ENCODE measurements at places on chromosomes 13 and 19.

GRCh38 chr13:98536729-98537128, 40.2 kb downstream of the STK24 start:
- DNase-seq = no peak

DNA sequence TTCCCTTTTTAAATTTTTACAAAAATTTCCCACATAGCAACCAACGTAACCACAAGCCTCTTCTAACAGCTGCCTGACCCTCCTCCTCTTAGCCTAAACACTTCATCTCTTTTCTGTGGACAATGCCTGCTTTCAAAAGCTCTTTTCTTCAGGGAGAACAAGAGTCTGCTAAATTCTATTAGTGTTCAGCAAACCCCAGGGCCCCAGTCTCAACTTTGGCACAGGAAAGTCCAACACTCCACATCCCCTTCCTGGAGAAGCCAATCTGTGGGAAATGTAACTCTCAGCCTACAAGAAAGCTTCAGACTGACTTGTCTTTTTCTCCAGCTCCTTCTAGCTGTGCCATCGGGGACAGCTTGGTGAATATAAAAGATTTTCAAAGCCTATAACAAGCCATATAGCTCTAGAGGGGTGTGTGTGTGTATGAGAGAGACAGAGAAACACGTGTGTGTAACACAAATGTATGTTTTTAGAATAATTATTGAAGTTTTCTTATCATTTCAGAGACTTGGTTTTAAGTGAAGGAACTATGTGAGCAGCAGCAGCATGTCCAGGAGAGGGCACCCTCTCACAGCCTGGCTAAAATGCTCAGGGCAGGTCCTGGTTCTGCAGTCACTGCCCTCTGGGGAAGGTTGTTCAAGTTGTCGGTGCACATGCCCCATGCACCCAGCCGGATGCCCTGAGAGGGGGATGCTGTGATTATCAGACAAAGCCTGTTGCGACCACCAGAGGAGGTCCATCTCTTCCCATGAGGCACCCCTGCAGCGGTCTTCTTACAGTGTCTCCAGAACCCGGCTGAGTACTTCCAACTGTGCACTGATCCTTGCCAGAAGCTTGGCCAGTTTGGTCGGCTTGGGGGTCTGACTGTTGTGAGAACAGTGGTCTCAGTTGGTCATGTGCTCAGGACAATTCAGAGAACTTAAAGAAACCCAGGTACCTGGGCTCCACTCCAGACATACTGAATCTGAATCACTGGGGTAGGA, 34.4 kb downstream of the CCDC70 start:
- no peak for DNase-seq

- DNase-seq = no peak
Observed at GRCh38 chr13:38419312-38419873, 69.7 kb downstream of the UFM1 start.

DNA sequence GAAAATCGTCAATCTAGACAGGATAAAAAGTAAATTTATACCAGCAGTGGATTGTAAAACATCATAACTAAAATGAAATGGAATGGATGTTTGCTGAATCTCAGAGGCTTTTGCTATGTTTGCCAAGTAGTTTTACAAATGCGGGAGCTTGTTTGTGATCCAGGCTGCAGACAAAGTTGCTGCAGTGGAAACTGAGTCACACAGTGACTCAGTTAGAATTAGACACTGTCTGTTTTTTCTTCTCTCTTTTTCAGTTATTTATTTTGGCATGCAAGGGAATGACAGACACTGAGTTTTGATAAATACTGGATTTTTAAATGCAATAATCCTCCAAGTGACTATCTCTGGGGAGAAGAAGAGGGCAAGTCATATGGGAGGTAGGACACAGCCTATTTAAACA, 4.6 kb upstream of the PNMA8A start:
- no peak for DNase-seq

DNA sequence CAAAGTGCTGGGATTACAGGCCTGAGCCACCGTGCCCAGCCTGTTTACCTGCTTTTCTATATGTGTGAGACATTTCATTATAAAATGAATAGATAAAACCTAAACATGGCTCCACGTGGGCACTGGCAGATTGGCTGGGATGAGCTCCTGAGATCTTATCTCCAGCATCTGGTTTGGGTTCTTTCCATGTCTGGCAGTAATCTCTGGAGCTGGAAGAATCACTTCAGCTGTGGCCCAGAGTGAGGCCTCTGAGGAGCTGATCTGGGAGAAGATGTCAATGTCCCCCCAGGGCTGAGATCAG, 5.5 kb upstream of the SULT2A1 start:
- DNase-seq = no peak

DNA sequence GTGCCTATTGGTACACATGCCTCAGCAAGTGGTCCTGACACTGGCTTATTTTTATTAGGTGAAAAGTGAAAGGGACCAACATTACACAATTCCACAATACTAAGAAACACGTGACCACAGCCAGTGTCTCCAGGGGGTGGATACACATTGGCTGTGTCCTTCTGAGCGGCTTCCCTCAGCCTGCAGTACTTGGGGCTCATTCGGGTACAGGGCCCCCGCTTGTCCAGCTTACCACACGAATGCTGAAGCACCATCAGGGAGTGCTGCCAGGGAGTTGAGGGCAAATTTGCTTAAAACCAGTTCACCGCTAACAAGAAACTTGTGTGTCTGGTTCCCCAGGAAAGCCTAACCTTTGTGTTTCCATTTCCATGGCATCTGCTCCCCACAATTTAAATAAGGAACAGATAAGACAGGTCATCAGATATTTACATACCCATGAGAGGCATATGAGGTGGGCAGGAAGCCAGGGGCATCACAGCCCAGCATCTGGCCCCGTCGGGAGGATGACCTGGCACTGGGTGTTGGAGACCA, 23.3 kb downstream of the PBX4 start:
- no peak for DNase-seq

GRCh38 chr13:61873717-61874116, 458.1 kb upstream of the PCDH20 start:
- DNase-seq = no peak

DNA sequence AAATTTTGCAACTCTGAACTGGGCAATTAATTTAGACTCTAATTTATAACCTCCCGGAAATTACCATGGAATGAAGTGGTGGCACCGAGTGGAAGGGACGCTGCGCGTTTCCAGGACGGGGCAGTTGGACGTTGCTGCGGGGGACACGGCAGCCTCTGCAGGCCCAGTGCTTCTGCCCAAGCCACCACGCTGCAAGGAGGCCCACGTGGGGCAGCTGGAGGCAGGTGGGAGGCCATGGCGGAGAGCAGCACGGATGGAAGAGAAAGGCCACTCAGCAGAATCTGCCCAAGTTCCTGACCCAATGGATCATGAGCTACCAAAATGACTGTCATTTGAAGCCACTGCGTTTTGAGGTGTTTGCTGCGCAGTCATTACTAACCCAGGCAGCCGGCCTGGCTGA, 11.2 kb upstream of the ADPRHL1 start:
- DNase-seq = no peak

GRCh38 chr19:51263808-51264207, 12.9 kb downstream of the SIGLECL1 start:
- DNase-seq = no peak

- DNase-seq = no peak
Observed at GRCh38 chr13:22862478-22862877, 318.3 kb upstream of the SGCG start.

GRCh38 chr19:49006905-49007304, 10.0 kb downstream of the LHB start:
- no peak for DNase-seq

DNA sequence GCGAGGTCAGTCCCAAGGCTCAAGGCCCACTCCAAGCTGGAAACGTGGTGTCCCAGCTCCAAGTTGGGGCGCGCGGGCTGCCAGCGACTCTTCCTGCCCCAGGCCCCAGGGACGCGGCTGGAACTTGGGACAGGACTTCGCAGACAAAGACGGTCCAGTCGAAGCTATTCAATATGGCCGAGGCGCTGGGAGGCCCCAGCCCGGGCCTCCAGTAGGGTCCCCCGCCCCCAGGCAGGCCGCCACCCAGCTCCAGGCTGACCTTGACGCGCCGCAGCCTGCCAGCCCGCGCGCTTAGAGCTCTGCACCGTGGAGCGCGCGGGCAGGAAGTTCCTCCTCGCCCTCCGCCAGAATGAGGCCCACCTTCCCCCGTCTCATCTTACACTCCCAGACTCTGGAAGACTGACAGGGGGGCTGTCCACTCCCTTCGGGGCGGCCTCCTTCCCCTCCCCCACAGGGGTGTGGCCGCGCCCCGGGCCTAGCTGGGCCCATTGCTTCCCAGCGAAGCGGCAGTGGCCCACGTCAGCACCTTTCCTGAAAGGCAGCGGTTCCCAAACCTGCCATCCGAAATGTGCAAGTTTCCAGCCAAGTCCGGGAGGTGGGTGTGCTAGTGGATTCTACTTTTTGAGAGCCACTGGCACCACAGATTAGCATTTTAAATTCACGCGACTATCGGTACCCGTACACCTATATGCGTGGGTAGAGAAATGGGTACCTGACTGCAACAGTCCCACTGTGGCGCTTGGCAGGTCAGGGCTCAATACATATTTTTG, at the start of gene CCDC8:
CCDC8 (minus strand) TSS at position 303 of the 770 bp plus-strand sequence. CDS start 754 bp downstream, outside the sequence.
- no peak for DNase-seq

DNA sequence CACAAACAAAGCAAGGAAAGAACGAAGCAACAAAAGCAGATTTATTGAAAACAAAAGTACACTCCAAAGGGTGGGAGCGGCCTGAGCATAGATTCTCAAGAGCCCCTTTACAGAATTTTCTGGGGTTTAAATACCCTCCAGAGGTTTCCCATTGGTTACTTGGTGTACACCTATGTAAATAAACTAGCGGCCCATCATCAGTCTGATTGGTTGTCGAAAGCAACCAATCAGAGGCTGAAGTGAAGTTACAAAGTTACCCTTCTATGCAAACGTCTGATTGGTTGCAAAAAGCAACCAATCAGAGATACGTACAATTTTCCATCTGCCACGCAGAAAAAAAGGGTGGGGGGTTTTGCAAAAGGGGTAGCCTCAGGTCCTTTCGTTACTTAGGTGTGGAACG, 96.3 kb upstream of the UBAC2 start:
- DNase-seq = no peak

DNA sequence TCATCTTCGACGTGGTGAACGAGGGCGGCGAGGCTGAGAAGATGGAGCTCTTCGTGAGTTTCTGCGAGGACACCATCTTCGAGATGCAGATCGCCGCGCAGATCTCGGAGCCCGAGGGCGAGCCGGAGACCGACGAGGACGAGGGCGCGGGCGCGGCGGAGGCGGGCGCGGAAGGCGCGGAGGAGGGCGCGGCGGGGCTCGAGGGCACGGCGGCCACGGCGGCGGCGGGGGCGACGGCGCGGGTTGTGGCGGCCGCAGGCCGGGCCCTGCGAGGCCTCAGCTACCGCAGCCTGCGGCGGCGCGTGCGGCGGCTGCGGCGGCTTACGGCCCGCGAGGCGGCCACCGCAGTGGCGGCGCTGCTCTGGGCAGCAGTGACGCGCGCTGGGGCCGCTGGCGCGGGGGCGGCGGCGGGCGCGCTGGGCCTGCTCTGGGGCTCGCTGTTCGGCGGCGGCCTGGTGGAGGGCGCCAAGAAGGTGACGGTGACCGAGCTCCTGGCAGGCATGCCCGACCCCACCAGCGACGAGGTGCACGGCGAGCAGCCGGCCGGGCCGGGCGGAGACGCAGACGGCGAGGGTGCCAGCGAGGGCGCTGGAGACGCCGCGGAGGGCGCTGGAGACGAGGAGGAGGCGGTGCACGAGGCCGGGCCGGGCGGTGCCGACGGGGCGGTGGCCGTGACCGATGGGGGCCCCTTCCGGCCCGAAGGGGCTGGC, 52.6 kb downstream of the MAP4K1 start:
- no peak for DNase-seq

GRCh38 chr19:4316956-4317355, 12.6 kb downstream of the FSD1 start:
- DNase-seq = no peak

- no peak for DNase-seq
Observed at GRCh38 chr19:44626048-44626624, 12.8 kb downstream of the IGSF23 start.

DNA sequence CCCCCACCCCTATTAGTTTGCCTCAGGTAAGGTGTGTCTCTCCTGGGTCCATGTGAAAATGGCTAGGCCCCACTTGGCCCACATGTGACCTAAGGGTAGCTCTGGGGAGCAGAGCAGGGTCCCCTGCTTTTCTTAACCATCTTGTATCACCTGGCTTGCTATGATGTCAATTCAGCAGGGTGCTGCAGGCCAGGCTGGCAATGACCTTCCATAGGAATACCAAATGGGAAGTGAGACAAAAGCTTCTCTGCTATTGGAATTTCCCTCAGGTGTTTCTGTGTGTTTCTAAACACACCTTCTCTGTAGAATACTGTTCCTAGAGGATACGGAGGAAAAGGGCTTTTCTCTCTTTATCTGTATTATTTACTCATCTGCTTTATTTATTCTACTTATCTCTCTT, 35.7 kb upstream of the DACH1 start:
- no peak for DNase-seq

DNA sequence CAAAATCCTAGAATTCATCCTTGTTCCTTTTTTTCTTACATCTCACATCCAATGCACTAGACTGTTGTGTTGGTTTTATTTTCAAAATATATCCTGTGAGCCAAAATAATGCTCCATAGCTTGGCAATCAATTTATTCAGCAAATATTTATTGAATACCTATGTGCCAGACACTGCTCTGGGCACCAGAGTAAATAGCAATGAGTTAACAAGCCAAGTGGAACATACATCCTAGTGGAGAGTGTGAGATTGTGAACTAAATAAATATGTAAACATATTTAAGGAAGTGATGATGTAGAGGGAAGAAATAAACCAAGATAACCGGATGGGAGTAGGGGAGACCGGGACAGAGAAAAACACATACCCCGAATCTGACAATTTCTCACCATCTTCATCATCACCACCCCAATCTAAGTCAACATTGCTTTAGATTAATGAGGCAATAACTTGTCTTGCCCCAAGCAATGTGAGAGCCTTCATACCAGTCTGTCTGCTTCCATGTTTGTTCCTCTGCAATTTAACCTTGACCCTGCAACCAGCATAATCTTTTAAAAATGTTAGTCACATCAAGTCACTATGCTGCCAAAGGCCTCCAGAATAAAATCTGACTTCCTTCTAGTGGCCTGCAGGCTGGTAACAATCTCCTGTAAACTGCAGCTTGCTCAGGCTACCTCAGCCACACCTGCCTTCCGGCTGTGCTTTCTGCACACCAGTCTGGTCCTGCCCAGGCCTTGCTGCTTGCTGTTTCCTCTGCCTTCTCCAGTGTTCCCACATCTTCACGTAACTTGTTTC, 199.2 kb downstream of the DLEU7 start:
- DNase-seq = no peak

GRCh38 chr13:43297967-43298678, 274.7 kb downstream of the DNAJC15 start:
- DNase-seq = no peak

GRCh38 chr13:38121267-38121666, 228.4 kb upstream of the UFM1 start:
- no peak for DNase-seq
